ENCODE measurements at places on chromosomes 5 and 9. TPM values are rescaled to one million over a fixed set of nuclear protein-coding genes. Genes with fewer than 3 reads are reported as not detected.

GRCh38 chr5:180785121-180785781 is 17.4 kb downstream of the MGAT1 start:
- DNase-seq = no peak

The SELENOP gene
- polyA plus RNA-seq = 433 TPM

DNA sequence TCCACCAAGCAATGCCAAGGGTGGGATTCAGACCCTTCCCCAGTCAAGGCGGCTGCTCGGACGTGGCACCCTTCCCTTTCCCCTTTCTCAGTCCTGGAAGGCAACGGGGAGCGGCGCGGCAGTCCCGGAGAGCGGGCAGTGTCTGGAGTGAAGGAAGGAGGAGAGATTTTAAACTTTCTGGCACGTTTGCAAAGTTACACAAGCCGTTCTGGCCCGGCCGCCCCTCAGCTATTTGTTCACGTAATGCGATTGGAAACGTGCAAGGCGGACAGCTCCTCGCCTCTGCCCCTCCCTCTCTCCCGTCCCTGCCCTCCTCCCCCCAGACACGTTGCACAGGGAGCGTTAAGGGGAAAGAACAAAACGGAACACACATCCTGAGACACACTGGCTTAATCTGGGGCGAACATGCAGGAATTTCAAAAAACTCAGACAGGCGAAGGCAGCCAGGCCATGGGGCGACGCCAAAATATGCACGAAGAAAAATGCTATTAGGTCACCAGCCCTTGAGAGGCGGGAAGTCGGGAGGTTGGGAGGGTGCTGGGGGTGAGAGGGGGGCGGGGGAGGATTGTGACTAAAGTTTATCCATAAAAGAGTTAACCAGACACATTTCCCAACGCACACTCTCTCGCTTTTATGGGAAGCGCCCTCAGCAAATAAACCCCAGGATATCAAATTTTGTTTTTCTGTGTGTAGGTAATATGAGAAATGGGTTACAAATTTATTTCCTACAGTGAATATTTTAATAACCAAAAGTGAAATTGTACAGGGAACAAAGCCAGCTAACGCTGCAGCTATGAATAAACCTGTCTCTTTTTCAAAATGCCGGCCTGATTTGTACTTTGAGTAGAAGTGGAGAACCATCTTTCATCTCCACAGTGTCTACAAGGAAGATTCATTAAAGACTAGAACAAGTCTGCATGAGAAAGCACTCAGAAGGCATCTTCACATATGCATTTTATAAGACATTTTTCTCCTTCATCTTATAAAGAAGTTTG is at the start of gene LOX:
Gene LOX (minus strand): TSS at position 144 of the 995 bp plus-strand sequence. CDS start 274 bp downstream, outside the sequence.
- DNase-seq = peak; percentile 82

GRCh38 chr9:120985819-120986222 is 59.2 kb upstream of the TRAF1 start:
- DNase-seq = peak; percentile 62

DNA sequence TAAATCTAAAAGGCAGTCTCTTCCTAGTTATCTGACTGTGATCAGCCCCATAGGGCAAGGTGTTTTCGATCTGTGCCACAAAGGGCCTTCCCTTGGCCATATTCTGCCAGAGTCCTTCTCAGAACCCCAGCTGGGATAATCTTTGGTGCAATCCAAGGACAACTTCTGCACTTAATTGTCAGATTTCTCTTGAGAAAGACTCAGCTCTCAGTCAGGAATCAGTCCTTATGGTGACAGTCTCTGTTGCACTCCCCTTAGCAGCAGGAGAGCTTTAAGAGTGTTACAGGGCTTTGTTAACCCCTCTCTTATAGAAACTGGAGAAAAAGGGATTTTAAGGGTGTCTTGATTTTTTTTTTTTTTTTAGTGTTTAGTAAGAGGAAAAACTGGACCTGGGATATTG is 15.4 kb upstream of the RFX3 start:
- DNase-seq = no peak
